ENCODE measurements at places on chromosomes 5 and 9.

DNA sequence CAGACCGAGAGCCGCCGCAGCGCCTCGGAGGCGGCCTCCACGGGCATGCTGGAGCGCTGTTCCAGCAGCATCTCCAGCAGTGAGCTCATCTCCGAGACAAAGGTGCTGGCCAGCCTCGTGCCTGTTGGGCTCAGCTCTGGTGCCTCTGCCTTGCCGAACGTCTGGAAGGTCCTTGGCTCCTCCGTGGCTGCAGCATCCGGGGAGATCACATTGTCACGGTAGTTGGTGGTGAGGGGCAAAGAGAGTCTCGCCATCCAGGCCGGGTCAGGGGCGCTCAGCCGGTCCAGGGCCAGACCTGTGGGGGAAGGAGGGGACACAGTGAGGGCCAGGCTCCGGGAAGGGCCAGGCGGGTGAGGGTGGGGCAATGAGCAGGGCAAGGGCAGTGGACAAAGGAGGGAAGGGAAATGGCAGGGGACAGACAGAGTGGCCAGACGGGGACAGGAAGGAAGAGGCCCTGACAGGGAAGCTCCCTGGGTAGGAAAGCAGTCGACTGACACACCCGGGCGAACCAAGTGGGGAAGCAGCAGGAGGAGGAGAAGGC is 12.4 kb downstream of the PCDH12 start:
- no peak for DNase-seq

DNA sequence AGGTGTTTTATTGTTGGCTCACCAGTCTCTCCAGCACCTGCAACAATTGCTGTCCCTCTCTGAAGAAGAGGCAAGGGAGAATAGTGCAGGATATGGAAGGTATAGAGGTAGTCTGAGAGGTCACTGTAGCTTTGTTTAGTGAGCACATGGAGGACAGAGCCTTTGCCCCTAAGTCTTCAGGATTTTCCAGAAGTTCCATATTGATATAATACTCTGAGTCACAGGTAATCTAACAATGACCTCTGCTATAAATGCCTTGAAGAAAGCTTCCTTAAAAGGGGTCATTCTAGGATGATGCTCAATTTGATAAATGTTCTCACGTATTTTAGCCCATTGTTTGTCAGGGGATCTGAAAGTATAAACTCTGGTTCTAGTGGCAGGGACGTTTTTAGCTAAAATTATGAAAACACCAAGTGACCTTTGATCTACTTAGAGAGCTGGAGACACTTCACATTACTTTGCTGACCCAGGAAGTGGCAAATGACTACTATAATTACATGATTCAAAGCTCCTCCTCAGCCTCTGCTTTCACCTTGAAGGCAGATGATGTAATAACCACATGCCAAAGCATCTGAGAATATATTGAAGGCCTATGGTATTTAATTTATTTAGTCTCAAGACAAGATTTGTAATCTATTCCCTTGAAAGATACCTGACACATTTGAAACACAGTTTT is 366.9 kb upstream of the NUDT12 start:
- no peak for DNase-seq

DNA sequence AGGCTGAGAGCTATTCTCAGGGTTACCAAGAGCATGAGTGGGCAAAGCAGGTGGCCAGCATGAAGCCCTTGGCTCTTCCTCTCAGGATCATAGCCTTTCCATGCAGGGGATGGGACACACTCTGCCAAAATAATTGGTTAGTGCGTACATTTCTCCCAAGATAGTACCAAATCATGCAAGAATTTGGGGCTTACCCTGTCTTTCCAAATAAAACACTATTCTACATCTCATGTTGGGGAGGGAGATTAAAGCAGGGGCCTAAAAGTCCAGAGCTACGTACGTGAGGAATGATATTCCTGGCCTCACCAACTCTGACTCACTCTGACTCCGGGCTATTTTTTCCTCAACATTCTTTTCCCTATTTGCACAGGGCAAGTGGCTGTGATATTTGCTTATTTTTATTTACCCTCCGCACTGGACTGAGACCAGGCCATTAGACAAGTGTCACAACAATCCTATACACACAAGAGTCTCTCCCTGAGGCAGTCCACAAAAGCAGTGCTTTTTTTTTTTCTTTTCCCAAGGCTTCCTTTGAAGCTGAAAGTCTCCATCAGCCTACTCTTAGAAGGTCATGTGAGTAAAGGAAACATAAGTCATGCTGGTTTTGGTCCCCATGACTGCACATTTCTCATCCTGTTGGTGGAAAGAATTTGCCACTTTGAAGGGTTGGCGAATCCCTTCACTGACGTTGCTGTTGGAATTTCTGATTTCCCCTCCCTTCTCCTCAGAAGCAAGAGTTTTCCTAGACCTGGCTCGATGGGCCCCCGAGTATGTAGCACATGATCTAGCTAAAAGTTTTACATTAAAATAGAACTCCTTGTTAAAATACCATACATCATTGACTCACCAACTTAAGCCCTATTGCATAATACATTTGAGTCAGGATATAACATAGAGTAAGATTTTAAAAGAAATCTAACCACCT is 40.0 kb downstream of the TMEM252 start:
- no peak for DNase-seq

DNA sequence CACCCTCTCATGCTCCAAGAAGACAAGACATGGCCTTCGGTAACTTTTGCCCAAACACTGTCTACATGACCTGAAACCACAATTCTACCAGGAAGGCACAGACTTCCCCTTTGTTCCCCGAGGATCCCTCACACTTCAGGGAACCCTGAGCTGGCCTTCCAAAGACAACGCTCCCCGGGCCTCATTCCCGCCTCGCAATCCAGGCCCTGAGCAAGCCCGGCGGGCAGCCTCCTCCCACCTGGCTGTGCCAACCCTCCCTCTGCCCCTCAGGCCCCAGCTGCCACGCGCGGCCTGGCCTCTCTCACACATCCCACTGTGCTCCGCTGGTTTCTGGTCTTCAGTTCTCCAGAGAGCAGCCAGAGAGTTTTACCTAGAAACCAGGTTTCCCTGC is 7.3 kb downstream of the QSOX2 start:
- DNase-seq = no peak

DNA sequence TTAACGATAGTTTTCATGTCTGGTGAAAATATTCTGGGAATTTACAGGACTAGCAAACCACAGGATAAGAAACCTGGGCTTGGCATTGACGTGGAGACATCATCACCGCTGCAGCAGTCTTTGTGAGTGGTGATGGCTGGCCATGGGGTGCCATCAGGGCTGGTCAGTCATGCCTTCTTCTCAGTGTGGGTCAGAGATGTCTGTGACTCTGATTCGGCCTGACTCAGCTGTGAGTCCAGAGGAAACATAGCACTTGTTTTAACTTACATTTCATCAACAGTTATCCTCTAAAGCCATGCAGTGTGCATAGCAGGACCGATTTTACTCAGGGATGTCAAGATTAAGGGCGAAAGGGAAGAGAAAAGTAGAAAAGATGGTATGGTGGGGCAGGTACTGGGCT is 33.2 kb upstream of the CYFIP2 start:
- no peak for DNase-seq

- no peak for DNase-seq
These were observed 1.3 kb downstream of the NPDC1 start for GRCh38 chr9:137044502-137045177.

DNA sequence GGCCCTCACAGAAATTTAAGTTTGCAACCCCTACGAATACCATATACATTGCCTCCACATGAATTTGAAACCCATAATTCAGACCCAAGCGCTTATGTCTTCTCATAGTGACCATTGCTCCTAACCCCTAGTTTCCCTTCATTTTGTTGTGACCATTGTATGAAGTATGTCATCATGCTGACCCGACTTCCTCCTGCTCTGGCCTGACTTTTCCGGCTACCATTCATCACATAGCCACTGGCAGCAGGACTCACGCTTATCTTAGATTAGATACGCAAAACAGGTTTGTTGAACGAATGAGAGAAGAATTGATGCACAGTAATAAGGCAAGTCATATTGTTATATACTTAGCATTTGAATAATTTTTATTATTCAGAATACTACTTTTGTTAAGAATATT is 345.4 kb downstream of the FBXL17 start:
- no peak for DNase-seq

- DNase-seq = no peak
These were observed 1044.8 kb downstream of the DTWD2 start for GRCh38 chr5:117943541-117943940.

- no peak for DNase-seq
These were observed 105.5 kb upstream of the PITX1 start for GRCh38 chr5:135139381-135140134.

DNA sequence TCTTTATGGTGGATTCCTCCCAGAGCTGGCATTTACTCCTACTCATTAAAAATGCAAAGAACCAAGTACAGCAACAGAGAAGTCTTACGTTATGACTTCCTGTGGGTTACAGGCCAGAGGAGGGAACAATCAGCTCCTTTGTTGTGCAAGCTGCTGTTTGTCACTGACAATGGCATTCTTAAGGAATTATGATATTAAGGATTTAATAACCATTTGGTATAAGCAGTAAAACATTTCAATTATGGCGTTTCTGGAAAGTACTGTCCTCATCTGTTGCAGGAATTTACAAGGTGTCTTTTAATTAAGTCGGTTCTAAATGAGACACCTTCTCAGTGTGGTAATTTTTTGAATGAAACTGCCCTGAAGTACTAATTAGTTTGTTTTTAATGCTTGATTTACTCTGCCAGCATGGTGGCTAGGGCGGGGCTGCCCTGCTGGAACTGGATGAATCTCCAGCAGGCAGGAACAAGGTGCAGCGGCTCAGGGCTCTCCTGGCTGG is 49.1 kb upstream of the VDAC1 start:
- no peak for DNase-seq

DNA sequence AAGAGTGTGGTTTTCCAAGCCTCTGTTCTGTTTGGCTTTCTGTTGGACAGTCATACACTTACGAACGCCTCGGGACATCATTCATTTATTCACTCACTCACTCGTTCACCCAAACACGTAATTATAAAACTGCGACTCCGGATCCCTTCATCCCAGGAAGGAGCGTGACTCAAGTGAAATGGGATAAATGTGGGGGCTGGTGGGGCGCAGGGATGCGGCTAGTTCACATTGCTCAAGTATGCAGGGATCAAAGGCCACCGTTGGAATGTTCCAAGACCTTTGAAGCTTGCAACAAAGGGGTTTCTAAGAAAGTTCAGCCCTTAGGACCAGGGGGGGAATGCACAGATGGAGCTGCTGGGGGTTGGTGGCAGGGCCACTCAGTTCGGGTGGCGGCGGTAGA is 64.2 kb downstream of the CFAP77 start:
- DNase-seq = no peak

DNA sequence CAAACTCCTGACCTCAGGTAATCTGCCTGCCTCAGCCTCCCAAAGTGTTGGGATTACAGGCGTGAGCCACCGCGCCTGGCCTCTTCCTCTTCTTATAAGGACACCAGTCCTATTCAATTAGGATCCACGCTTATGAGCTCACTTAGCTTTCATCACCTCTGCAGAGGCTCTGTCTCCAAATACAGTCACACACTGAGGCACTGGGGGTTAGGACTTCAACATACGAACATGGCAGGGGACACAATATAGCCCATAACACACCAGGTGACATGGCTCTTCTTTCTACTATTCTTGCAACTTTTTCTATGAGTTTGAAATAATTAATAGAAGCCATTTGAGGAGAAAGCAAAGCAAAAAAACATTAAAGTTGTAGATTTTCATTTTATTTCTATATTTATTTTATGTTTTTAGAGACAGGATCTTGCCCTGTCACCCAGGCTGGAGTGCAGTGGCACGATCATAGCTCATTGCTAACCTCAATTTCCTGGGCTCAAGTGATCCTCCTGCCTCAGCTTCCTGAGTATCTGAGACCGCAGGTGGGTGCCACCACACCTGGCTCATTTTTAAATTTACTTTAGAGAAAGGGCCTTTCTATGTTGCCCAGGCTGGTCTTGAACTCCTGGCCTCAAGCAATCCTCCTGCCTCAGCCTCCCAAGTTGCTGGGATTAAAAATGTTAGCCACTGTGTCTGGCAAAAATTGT is 6.0 kb upstream of the PRRT1B start:
- DNase-seq = no peak
